ENCODE measurements at places on chromosomes 3 and 15.

- H3K4me3 ChIP-seq, result no peak overlapping the region
- H3K36me3 ChIP-seq, result no peaks in the 10 kb centered on the region
- DNase-seq, result no peak
- H3K27ac ChIP-seq, result no peak overlapping the region
- H3K4me1 ChIP-seq, result peaks cover 4% of the 10 kb centered on the region
These were observed 1.1 kb upstream of the GPR62 start for GRCh38 chr3:51954105-51954504.

DNA sequence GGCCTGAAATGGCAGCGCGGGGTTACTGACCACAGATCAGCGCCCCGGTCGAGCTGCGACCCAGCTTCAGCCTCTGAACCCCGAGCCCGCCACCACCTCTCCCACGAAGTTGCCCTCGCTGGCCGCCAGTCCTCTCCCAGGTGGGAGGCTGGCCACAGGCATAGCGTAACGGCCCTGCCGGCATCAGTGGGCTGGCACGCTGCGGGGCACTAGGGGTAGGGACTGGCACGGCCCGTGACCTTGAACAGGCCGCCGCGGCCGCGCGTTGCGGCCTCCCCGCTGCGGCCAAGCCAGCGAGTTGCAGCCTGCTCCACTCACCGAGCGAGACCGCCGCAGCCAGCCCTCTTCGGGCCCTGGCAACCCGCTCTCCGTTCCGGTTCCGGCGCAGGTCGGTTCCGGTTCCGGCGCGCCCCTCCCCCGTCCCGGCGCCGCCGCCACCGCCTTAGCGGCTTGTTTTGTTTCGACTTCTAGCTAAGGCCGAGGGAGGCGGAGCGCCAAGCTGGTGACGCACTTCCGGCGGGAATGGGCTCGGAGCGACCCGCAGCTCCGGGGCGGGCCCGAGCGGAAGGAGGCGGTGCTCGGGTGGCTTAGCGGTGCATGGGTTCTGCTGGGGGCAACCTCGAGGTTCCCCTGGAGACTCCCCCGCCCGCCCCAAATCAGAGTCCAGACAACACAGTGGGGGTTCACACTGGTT lies at the start of gene USP19:
TSS of gene USP19 (minus strand) at position 386 of the 694 bp plus-strand sequence. CDS start 1,678 bp downstream, outside the sequence.
- H3K4me3 ChIP-seq, result peak within 1 kb of the TSS; percentile 69
- H3K4me1 ChIP-seq, result peaks cover 10% of the 10 kb centered on the region
- peaks cover 11% of the 10 kb centered on the region for H3K36me3 ChIP-seq
- peak within 1 kb of the TSS; percentile 76 for H3K27ac ChIP-seq
- H3K27me3 ChIP-seq, result no peaks in the 10 kb centered on the region

DNA sequence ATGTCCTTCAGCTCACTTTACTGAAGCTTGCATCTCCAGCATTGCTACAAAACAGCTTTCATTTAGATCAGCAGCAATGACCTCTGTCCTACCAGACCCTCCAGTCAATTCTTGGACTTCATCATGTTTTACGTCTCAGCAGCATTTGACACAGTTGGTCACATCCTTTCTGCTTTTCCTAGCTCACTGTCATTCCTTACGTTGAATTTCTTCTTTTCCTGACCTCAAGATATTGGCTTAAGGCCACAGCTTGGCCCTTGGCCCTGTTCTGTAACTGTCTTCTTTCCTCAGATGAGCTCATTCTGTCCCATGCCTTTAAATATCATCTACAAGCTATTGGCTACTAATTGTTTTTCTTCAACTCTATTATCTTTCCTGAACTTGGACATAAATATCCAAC lies 576.2 kb upstream of the KCNMB2 start:
- H3K27me3 ChIP-seq, result no peaks in the 10 kb centered on the region
- no peak for DNase-seq
- H3K4me3 ChIP-seq, result no peak overlapping the region

GRCh38 chr3:151918253-151919029 lies 45.0 kb downstream of the SUCNR1 start:
- no peak overlapping the region for H3K27ac ChIP-seq
- H3K27me3 ChIP-seq, result no peaks in the 10 kb centered on the region
- H3K4me1 ChIP-seq, result no peaks in the 10 kb centered on the region
- peak; percentile 49 for DNase-seq

GRCh38 chr3:101695779-101696372 lies 9.4 kb upstream of the RPL24 start:
- H3K36me3 ChIP-seq, result no peaks in the 10 kb centered on the region

- DNase-seq, result peak; percentile 54
- H3K4me1 ChIP-seq, result peaks cover 62% of the 10 kb centered on the region
- H3K36me3 ChIP-seq, result no peaks in the 10 kb centered on the region
- no peaks in the 10 kb centered on the region for H3K27me3 ChIP-seq
- no peak overlapping the region for H3K4me3 ChIP-seq
These were observed 4.6 kb upstream of the AMOTL2 start for GRCh38 chr3:134378818-134379217.

- peaks cover 72% of the 10 kb centered on the region for H3K4me1 ChIP-seq
- no peak for DNase-seq
- peak overlapping the region; percentile 83 for H3K27ac ChIP-seq
- no peak overlapping the region for H3K4me3 ChIP-seq
- no peaks in the 10 kb centered on the region for H3K27me3 ChIP-seq
- 0 out of 2 replicates have a peak, but pooled peaks cover 8% of the 10 kb centered on the region for H3K36me3 ChIP-seq
These were observed 204.5 kb downstream of the AKAP13 start for GRCh38 chr15:85584872-85585271.

DNA sequence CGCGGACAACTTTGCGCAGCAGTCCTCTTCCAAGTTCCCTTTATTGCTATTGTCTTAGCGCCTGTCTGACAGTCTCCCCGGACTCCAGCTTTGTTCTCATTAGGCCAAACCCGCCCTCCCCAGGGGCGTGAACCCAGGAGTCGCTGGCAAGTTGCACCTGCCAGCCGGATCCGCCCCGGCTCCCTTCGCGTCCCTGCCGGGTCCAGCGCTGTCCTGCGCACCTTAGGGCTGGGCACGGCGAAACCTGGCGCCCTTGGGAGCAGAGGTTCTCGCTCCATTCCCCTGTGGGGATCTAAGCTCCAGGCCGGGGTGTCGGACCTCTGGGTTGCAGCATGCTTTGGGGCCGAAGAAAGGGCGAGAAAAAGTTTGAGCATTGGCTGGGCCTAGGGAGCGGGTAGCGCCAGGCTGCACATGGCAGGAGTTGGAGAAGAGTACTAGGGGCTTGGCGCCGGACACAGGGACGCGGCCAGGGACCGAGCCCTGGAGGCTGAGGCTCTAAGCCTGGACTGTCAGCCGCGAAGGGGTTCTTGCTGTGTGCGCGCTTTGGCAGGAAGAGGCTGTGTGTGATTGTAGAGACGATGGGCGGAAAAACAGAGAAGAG lies 335.1 kb upstream of the THRB start:
- H3K27ac ChIP-seq, result no peak overlapping the region
- H3K36me3 ChIP-seq, result no peaks in the 10 kb centered on the region
- no peak for DNase-seq
- peaks cover 14% of the 10 kb centered on the region for H3K27me3 ChIP-seq
- no peaks in the 10 kb centered on the region for H3K4me1 ChIP-seq

DNA sequence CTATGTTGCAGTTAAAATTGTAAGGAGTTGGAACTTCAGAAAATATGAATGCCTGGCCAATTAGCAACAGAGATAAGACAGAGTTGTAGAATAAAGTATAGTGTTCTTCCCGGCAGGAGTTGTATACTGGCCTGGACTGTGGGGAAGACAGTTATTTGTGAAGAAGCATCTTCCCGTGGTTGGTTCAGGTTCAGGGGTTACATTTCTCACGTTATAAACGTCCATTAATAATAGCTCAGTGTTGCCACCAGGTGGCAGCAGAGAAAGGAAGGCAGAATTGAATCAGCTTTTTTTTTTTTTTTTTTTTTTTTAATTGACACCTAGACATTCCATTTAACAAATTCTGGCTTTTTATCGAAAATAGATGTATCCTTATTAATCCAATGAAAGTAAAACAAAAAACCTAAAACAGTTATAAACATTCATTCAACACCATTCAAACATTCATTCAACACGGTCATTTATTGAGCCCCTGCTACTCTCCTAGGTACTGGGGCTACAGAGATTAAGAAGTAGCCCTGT lies 66.4 kb upstream of the NR2E3 start:
- H3K4me1 ChIP-seq, result peaks cover 29% of the 10 kb centered on the region
- H3K36me3 ChIP-seq, result no peaks in the 10 kb centered on the region
- H3K4me3 ChIP-seq, result no peak overlapping the region
- no peaks in the 10 kb centered on the region for H3K27me3 ChIP-seq
- H3K27ac ChIP-seq, result no peak overlapping the region

DNA sequence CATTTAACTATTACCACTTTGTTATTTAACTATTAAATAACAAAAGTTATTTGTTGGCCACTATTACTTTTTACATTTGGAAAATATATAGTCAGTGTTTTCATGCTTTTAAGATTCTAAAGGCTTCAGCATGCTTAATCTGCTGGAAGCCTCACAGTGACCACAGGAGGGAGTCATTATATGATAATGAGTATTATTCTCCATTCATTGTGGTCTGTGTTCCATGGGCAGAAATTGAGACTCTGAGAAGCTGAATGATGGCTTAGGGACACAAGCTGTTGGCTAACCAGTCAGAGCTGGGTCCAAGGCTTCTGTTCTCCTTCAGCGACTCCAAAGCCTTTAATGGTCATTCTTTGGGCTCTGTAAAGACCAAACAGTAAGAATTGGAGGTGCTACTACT lies 64.7 kb downstream of the BFSP2 start:
- peaks cover 43% of the 10 kb centered on the region for H3K4me1 ChIP-seq
- no peaks in the 10 kb centered on the region for H3K36me3 ChIP-seq
- H3K27ac ChIP-seq, result no peak overlapping the region
- no peaks in the 10 kb centered on the region for H3K27me3 ChIP-seq
- H3K4me3 ChIP-seq, result no peak overlapping the region

- H3K27ac ChIP-seq, result no peak overlapping the region
- no peaks in the 10 kb centered on the region for H3K36me3 ChIP-seq
- no peaks in the 10 kb centered on the region for H3K4me1 ChIP-seq
- no peak for DNase-seq
- H3K27me3 ChIP-seq, result no peaks in the 10 kb centered on the region
- H3K4me3 ChIP-seq, result no peak overlapping the region
These were observed 20.3 kb downstream of the IL12A start for GRCh38 chr3:160008961-160009360.

- H3K27ac ChIP-seq, result peak within 1 kb of the TSS; percentile 70
- peak; percentile 93 for DNase-seq
- H3K36me3 ChIP-seq, result 0 out of 2 replicates have a peak, but pooled peaks cover 7% of the 10 kb centered on the region
These were observed at the start of gene TMF1 for GRCh38 chr3:69051756-69052471. Gene TMF1, minus strand, starts transcription at chr3:69052333. Its CDS starts 247 bp downstream, at chr3:69052086.

GRCh38 chr3:128483657-128484403 lies 9.2 kb downstream of the GATA2 start:
- no peak for DNase-seq
- no peaks in the 10 kb centered on the region for H3K27me3 ChIP-seq
- H3K4me3 ChIP-seq, result peak overlapping the region; percentile 47
- peaks cover 44% of the 10 kb centered on the region for H3K4me1 ChIP-seq
- H3K27ac ChIP-seq, result peak overlapping the region; percentile 47

- H3K36me3 ChIP-seq, result no peaks in the 10 kb centered on the region
- 0 out of 2 replicates have a peak, but pooled peaks cover 3% of the 10 kb centered on the region for H3K27me3 ChIP-seq
- DNase-seq, result no peak
- H3K27ac ChIP-seq, result no peak overlapping the region
These were observed 16.2 kb downstream of the LCMT2 start for GRCh38 chr15:43314171-43314570.

DNA sequence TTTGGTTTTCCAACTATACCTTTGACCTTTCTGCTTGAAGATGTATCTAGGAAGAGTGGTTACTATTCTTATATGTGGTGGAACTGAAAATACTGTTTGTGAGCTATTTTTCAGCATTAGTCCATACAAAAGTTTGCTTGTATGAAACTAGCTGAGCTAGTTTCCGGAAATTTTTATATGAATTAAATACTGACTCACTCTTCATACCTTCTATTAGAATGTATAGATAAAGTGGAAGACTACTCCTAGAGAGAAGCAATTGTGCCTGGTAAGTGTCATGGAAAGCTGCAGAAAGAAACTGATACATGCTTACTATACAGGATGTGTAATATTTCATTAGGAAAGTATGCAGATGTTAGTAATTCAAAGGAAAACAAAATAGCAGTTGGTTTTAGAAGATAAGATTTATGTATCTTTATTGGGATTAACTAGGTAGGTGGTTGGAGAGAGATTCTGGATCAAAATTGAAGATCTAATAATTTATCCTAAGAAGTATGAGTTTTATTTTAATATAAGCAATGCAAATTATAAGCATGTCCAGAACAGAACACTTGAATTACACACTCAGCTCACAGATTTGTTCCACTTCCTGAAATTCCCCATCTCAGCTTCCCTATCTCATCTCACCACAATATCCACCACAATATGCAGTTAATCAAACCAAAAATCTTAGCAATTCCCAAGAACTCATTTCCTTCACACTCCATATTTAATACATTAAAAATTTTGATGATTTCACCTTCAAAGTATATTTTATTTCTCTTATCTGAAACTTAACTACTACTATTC lies 82.8 kb downstream of the BCHE start:
- no peak overlapping the region for H3K4me3 ChIP-seq
- H3K4me1 ChIP-seq, result 0 out of 2 replicates have a peak, but pooled peaks cover 7% of the 10 kb centered on the region
- H3K27ac ChIP-seq, result no peak overlapping the region
- H3K27me3 ChIP-seq, result no peaks in the 10 kb centered on the region

GRCh38 chr3:48688737-48689075 lies 3.0 kb upstream of the NCKIPSD start:
- H3K36me3 ChIP-seq, result peaks cover 10% of the 10 kb centered on the region
- H3K27me3 ChIP-seq, result no peaks in the 10 kb centered on the region
- H3K4me1 ChIP-seq, result peaks cover 9% of the 10 kb centered on the region
- DNase-seq, result no peak

DNA sequence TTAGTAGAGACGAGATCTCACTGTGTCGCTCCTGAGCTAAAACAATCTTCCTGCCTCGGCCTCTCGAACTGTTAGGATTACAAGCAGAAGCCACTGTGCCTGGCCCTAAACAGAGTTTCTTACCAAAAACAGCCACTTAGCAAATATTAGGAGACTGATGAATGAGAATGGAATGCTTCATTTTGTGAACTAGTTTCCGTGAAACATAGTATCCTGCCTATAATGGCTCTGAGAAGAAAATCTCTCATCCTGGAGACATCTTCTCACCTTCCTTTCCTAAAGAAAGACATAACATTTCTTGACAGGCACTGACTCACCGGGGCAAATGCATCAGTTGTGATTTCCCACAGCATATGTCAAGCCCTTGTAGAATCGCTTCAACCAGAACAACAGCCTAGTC lies 44.9 kb downstream of the GJD2 start:
- no peaks in the 10 kb centered on the region for H3K36me3 ChIP-seq
- no peaks in the 10 kb centered on the region for H3K27me3 ChIP-seq
- H3K27ac ChIP-seq, result no peak overlapping the region

DNA sequence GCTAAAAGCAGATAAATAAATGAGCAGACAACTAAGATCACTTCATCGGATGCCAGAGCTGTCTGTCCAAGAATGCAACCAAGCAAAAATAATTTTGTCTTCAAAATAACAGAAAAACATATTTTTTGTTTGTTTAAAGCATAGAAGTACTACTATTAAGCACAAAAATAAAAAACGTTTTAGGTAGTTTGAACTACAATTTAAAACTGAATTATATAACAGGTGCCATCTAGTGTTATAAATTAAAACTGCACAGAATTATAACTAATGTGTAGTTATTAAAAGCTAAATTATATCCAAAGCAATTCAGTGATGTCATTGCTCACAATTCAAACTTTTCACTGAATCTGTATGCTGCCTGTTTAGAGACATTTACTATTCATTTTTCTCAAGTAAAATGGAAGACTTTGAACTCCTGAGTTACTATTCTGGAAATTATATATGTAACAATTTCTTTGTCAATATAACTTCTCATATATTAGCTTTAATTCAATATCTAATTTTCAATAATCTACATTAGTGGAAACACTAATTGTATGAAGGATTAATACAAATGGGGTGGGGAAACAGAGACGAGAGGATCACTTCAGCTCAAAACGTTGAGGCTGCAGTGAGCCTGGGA lies 29.5 kb downstream of the LINS1 start:
- H3K27ac ChIP-seq, result no peak overlapping the region
- no peaks in the 10 kb centered on the region for H3K4me1 ChIP-seq
- no peaks in the 10 kb centered on the region for H3K27me3 ChIP-seq
- no peak overlapping the region for H3K4me3 ChIP-seq
- no peaks in the 10 kb centered on the region for H3K36me3 ChIP-seq
